ENCODE measurements at places on chromosomes 16 and 17. TPM values are rescaled to one million over a fixed set of nuclear protein-coding genes. Genes with fewer than 3 reads are reported as not detected.

- DNase-seq, result no peak
These were observed 1.4 kb downstream of the PLD2 start for GRCh38 chr17:4808378-4808767.

- DNase-seq, result no peak
These were observed 39.7 kb downstream of the ARHGAP17 start for GRCh38 chr16:24975428-24975889.

FGF11 gene
- total RNA-seq, result 3.0 TPM

TM4SF5 gene
- total RNA-seq, result not detected

KRT31 gene
- total RNA-seq, result not detected

Data from Daoy (cell line).